WERI-Rb-1 (cell line): ENCODE measurements at places on chromosomes 3 and 15.

GRCh38 chr3:172132721-172133311 lies 93.4 kb downstream of the FNDC3B start:
- DNase-seq, result no peak

DNA sequence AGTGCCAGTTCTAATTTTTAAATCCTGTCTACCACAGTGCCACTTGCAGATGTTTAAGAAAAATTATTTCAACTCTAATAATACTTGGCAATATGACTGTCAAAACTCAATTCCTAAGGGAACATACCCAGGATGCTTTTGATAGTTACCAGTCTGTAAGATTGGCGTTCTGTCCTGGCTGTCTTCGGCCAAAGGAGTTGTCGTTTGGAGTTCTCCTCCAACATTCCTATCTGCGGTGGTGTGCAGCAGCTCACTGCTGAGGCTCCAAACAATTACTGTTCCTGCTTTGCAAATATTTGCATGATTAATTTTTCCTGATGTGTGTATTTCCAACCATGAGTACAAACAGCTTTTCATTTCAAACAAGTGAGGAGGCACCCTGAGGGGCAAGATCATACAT lies 330.8 kb upstream of the DPH6 start:
- DNase-seq, result no peak

DNA sequence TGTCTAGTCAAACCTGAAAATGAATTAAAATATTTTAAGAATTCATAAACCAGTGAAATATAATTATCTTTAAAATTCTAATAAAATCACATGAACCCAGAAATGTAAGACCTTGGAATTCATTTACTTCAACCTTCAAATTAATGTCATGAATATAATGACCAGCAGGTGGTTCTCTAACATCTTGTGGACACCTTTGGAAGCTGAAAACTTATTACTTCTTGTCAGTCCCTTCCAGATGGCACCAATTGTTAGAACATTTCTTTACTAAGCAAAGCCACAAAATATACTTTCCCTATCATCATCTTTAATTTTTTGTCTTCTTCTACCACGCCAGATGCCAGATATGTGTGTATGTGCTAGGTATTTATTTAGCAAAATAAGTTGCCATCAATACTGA lies 240.0 kb downstream of the MBNL1 start:
- DNase-seq, result no peak

DNA sequence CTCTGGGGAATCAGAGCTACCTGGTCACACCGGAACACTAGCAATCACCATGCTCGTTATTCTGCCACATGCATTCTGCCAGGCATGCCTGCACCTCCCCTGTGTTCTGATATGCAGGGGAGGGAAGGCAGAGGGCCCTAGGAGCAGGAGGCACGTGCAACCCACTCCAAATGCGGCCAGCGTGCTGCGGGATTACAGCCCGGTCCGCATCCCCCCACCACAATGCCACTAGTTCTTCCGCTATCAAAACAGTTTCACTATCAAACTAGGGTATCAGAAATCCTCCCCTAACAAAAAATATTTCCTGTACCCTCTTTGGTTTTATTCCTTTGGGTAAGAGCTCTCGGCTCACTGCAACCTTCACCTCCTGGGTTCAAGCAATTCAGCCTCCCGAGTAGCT lies 223.2 kb upstream of the IGF1R start:
- DNase-seq, result no peak

DNA sequence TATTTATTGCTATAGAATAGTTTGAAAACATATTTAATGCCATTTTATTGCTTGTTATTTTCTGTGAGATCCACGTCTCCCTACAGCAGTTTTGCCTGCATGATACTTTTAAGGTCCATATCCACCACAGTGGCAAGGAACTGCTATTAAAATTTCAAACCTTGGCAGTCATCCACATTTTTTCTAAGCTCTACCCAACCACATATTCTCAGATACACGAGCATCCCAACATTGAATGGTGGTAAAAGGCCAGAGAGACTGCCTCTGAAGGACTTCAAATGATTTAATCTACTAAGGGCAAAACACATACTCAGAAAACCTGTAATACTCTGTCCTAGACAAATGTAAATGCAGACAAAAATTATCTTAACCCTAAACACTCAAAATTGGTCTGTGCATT lies 173.1 kb downstream of the ERC2 start:
- DNase-seq, result no peak

GRCh38 chr15:51675234-51675633 lies 6.1 kb upstream of the SCG3 start:
- no peak for DNase-seq

DNA sequence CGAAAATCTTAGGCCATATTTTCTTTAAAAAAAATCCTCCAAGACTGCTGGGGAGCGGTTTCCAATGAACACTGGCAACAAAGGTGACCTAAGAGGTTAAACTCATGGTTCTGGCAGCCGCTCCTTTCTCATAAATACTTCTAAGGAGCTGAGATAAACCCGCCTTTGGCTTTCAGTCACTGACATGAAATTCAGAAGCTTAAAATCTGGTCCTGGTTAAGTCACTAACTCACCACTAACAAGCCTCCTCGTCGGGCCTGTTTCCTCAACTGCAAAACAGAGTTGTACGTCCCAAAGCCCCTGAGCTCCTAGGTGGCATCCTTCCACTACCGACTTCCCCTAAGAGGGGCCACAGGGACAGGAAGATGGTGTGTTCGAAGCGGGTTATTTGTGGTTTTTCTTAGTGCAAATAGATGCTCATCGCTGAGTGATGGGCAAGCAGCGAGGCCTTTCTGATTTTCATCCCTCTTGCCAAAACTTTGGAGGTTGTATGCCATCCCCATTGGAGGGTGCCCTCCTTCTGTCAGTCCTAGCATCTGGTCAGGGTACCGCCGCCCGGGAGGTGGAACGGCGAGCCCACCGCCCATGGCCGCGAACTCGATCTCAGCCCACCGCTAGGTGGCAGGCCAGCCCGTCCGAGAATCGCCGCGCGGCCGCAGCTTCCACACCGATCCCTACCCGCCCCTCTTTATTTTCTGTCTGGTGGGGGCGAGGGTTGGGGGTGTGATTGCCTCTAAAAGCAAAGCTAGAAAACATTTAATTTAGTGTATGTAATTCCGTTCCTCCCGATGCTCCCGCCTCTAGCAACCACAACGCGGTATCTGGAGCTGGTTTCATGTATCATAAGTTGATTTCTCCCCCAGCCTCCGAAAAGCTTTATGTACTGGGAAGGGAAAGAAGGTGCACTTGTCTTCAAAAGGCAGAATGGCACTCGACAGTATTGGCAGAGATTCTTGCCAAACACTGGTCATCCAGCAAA lies 4.6 kb downstream of the BCL6 start:
- DNase-seq, result peak; percentile 48
